Amniotic stem cell (primary cell): ENCODE measurements at places on chromosomes 13 and 19.

DNA sequence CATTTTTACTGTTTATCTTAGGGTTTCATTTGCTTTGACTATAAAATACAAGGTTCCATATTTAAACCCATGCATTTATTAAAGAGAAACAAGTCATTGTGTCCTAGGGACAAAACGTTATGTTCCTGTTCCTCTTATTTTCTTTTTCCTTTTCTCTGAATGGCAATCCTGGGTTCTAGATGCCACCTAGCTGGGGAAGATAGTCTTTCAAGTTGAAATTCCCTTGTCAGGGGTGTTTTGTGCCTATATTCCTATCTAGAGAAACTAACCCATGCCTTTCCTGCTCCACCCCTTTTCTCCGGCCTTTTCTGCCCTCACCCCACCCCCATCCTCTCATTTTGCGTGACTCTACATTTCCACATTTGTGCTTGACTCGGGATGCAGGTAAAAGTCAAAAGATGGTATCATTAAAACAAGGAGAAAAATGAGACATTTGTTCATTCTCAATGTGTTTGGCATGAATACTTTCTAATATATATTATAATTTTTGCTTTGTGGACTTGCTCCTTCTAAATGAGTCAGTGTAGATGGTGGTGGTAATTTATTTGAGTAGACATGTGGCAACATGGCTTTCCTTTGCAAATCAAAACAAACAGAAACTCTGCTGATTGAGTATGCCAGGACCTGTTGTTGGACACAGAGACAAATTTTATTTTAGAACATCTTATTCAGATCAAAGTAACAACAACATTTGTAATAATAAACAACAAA is 26.8 kb upstream of the STARD13 start:
- DNase-seq, result no peak

GRCh38 chr13:33785384-33785783 is 32.6 kb upstream of the RFC3 start:
- DNase-seq, result no peak

GRCh38 chr13:114313061-114313860 is 1.0 kb upstream of the CHAMP1 start:
- no peak for DNase-seq

DNA sequence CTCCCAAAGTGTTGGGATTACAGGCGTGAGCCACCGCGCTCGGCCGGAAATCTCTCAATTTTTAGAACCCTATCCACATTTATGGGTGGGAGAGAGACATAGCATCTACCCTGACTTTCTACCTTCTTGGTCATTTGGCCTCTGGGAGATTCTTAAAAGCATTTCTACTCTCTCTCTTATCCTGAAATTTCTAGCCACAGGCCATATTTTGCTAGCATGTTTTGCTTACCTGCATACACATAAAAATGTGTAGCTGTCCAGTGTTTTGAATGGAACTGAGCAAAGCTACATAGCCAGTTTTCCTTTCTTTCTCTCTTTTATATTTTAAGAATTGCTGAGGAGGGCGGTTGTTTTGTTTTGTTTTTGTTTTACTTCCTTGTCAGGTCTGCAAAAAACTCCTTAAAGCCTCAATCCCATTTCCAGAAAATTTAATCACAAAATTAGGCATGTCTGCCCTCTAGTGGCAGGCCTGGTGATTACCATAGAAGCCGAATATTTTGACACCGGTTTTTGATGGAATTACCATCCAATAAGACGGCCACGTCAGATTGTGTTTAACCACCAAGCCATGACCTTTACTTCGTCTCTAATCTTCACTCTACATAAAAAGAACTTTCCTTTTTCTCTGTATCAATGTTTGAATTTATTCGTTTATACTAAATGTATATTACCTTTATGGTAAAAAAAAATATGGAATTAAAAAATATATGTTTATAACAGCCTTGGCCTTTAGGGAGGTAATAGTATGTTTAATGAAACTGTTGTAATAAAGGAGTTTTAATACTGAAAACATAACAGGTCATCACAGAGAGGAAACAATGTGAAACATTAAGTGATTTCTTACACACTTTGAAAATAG is 34.4 kb upstream of the OXGR1 start:
- no peak for DNase-seq

DNA sequence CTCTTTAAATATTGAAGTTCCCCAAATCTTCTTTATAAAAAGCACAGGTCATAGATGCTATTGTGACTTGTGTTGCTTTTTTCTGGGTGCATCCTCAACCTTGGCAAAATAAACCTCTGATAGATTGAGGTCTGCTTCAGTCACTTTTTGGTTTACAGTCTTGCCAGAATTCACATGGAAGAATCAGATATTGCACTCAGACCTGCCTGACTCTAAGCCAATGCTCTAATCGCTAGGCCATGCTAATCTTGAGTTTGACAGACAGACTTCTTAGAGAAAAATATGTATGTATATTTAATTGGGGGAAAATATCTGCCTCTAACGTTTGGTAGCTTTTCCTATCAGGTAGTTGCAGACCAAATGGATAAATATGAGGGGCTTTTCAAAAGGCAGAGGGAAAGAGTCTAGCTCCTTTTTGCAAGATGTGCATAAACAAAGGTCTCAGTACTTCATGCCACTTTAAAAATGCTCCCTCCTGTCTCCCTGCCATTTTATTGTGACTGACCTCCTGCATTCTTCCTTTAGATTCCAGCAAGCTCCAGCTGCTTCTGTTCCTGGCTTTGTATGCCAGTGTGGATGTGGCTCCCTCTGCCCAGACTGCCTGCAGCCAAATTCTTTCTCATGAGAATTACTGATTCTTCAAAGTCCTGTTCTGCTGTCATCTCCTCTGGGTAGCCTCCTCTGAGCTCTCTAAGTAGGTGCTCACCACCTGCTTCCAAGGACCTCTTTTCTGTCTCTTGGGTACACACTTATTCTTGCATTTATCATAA is 42.4 kb upstream of the RFC3 start:
- DNase-seq, result no peak
